ENCODE measurements at places on chromosomes 2 and 18.

- DNase-seq: no peak
Observed at GRCh38 chr2:100786297-100786658, 33.7 kb upstream of the NPAS2 start.

DNA sequence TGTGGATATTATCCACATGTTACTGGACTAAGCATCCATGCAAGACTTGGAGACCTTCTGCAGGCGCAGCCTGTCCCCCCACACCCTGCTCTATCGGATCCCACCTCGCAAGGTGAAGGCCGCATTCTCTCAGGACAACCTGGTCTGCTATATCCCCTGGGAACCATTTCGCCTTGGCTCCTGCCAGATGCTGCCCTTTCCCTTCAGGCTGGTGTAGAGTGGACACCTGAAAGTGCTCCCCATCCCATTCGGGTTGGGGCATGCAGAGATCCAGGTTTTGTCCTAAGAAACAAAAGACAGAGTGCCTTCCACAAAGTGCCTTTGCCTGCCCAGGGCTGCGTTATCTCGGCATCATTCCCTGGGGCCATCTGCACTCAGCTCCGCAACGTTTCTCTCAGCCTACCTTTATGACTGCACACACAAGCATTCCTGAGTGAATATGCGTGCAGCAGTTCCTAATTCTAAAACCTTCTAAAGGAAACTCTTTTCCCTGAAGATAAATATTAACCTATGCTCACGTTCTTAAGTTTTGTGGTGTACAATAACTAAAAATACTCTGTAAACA is 20.5 kb downstream of the FHL2 start:
- no peak for DNase-seq

GRCh38 chr2:11745613-11746375 is 638 bp upstream of the LPIN1 start:
- DNase-seq: no peak

- no peak for DNase-seq
Observed at GRCh38 chr2:189551808-189552207, 28.8 kb downstream of the SLC40A1 start.

GRCh38 chr18:37567061-37567993 is 1.7 kb upstream of the CELF4 start:
- DNase-seq: no peak

All from stimulated activated CD4-positive, alpha-beta T cell treated with anti-CD3 and anti-CD28 coated beads, Interleukin-12 subunit alpha, Interleukin-12 subunit beta, amount 100 ng/mL, for 24 hours (primary cell).